ENCODE measurements at places on chromosomes 16 and 17.
A peak's percentile ranks its signal among the peaks of the same experiment; 100 is the strongest.

DNA sequence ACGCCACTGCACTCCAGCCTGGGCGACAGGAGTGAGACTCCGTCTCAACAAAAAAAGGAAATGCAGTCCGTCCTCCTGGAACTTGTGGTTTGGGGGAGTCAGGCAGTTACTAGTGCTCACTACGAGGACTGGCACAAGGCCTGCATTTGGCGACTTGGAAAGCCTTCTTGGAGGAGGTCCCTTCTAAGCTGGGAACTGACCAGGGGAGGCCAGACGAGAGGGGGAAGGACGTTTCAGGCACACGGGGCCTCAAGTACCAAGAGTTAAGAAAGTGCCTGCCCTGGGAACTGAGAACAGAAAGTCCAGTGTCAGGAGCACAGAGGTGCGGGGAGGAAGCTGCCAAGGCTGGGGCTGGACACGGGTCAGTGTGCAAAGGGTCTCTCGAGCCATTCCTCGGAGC is 89.9 kb downstream of the ABR start:
- DNase-seq = no peak
- no peak overlapping the region for H3K4me3 ChIP-seq
- peaks cover 29% of the 10 kb centered on the region for H3K36me3 ChIP-seq
- H3K4me1 ChIP-seq = no peaks in the 10 kb centered on the region
- no peaks in the 10 kb centered on the region for H3K27me3 ChIP-seq

DNA sequence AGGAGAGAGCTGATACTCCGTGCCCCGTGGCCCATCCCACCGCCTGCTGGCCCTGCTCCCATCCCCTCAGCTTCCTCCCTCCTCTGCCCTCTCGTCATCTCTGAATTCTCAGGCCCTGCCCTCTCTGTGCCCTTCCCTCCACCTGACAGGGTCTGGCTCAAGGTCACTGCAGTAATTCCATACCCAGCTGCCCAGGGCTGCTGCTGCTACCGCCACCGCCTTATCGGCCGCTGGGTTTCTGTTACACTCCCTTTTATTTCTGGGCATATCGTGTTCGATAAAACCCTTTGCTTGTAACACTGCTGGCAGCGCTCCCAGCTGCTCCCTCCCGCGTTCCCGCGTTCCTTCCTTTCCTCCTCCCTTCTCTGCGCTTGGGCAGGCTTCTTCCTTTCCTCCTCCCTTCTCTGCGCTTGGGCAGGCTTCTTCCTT is 1.2 kb downstream of the EPN3 start:
- H3K27me3 ChIP-seq = peaks cover 24% of the 10 kb centered on the region
- no peak overlapping the region for H3K4me3 ChIP-seq
- no peak overlapping the region for H3K27ac ChIP-seq
- no peaks in the 10 kb centered on the region for H3K36me3 ChIP-seq
- DNase-seq = no peak
- H3K4me1 ChIP-seq = peaks cover 10% of the 10 kb centered on the region

- no peak for DNase-seq
- no peaks in the 10 kb centered on the region for H3K27me3 ChIP-seq
- H3K4me3 ChIP-seq = no peak overlapping the region
- H3K36me3 ChIP-seq = peaks cover 69% of the 10 kb centered on the region
- no peak overlapping the region for H3K27ac ChIP-seq
- no peaks in the 10 kb centered on the region for H3K4me1 ChIP-seq
These were observed 89.3 kb downstream of the SDR42E1 start for GRCh38 chr16:81921843-81922584.

DNA sequence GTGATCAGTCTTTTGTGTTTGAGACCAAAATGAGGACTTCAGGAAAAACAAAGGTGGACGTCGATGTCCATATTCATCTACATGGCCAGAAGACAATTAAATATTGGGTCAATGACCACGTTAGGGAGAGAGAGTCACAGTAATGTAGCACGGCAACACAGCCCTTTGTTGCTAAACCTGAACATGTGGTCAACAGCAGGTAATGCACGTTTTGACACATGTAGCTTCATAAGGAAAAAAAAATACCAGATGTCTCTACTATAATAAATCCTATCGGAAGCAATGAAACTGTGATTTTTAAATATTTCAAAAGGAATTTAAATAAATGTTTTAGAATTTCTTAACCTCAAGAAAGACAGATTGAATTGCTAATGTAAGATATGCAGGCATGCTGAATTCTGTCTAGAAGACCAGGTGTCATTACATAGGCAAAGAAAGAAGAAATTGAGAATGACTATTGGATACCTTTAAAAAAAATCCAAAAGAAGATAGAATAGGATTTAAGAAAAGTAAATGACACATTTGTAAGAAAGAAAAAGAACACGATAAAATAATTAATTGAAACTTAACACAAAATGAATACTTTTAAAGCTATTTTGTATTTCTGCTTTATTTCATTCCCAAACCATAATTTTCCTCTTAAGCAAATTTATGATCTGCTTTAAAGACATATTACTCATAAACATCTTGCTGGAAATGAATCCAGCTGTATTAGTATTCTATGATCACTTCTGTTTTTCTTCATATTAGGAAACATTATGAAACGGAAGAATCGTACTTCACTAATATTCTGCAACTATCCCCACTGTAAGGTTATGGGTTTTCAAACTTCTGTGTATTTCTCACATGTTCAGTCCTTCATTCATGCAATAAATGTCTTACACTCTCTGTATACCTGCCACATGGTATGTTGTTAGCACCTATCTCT is 30.1 kb downstream of the ABCA8 start:
- H3K4me3 ChIP-seq = no peak overlapping the region
- H3K27me3 ChIP-seq = no peaks in the 10 kb centered on the region
- H3K36me3 ChIP-seq = no peaks in the 10 kb centered on the region
- H3K4me1 ChIP-seq = no peaks in the 10 kb centered on the region

DNA sequence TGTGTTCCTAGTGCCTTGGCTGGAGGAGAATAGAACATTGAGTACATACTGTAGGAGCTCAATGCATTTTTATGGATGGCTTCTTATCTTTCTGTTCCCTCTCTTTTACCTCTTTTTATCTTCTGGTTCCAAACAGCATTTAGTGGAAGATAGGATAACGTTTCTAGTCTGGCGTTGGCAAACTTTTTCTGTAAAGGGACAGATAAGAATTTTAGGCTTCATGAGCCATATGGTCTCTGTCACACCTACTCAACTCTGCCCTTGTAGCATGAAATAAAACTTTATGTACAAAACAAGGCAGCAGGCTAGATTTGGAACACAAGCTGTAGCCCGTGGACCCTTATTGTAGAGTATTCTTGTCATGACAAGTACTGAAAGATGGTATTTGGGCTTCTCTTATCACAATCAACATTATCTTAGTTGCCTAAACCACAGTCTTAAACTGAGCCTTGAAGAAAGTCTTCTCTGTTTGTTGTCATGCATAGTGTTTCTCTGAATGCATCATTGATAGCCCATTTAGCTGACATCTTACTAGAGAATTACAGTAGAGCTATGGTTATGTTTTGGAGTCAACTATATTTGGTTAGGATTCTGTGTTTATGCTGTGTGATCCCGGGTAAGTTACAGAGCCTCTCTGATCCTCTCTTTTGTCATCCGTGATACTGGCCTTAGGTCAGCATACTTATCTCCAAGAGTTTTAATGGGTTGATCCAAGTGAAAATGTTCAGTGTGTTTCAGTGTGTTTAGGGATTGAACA is 80.2 kb downstream of the HS3ST4 start:
- H3K36me3 ChIP-seq = no peaks in the 10 kb centered on the region
- H3K27me3 ChIP-seq = no peaks in the 10 kb centered on the region
- no peak for DNase-seq

DNA sequence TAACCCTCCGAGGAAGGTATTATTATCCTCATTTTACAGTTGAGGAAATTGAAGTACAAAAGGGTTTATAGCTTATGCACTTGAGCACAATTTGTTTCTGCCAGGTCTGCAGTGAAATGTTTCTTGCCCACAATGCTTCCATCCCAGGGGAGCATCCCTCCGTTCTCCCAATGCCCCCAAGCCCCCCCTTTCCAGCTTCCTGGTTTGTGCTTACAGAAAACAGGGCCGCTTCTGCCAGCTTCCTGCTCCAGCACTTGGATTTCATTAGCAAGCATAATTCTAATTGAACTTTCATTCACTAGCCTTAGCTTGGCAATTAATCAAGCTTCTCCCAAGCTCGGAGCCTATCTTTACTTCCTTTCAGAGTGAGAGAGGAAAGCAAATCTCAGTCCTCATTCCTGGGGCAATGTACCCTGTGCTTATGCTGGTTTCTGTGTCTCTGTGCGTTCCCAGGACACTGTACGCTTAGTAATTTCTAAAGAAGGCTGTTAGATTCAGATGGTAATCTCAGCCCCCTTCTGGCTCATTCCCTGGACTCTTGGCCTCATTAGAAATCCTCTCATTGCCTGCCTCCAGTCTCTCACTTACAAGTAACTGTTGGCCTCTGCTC is 141.6 kb downstream of the HS3ST2 start:
- no peak for DNase-seq
- no peaks in the 10 kb centered on the region for H3K36me3 ChIP-seq

GRCh38 chr16:84594725-84595038 is 23.2 kb downstream of the COTL1 start:
- H3K27me3 ChIP-seq = no peaks in the 10 kb centered on the region
- DNase-seq = no peak
- peak overlapping the region; percentile 35 for H3K4me3 ChIP-seq
- peaks cover 4% of the 10 kb centered on the region for H3K36me3 ChIP-seq
- peaks cover 76% of the 10 kb centered on the region for H3K4me1 ChIP-seq

- no peak for DNase-seq
- H3K36me3 ChIP-seq = no peaks in the 10 kb centered on the region
- H3K4me3 ChIP-seq = no peak overlapping the region
- no peaks in the 10 kb centered on the region for H3K27me3 ChIP-seq
These were observed 49.3 kb downstream of the CMIP start for GRCh38 chr16:81493755-81494433.

DNA sequence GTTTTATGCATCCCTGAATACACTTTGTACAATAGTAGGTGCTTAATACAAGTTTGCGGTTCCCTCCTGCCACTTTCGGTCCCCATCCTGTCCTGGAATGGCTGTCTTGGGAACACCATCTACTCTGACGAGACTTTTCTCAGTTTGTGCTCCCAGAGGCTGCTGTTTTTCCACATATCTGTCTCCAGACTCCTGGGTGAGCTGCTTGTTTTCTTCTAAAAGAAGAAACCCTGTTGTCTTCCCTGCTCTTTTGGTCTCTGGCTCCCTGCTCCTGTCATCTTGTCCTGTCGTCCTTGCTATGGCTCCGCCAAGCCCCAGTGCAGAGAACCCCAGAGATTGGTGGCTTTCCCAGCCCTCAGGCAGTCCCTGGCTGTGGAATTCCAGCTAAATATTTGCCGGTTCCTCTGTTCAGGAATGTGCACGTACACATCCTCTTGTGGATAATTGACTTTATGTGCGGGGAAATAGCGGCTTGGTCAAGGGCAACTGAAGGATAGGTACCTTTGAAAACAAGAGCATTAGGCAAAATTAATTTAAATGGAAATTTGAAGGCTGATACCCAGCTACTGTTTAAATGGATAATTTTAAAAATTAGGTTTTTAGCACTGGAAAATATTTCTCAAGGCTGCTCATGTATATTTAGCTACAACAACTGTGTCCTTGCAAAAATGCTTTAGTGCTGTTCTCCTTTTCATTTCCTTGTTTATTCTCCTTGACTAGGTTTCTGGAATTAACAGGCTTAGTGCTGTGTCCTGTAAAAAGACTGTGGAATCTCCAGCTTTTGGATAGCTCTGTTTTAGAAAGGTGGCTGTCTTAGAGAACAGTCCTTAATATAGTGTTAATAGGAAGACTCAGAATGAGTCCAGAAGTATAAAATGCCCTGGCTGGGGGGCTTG is 50.2 kb upstream of the SLC12A3 start:
- no peaks in the 10 kb centered on the region for H3K27me3 ChIP-seq
- no peak overlapping the region for H3K4me3 ChIP-seq
- H3K27ac ChIP-seq = no peak overlapping the region
- no peaks in the 10 kb centered on the region for H3K4me1 ChIP-seq

- H3K4me3 ChIP-seq = no peak overlapping the region
- H3K27ac ChIP-seq = no peak overlapping the region
- DNase-seq = peak; percentile 60
- H3K36me3 ChIP-seq = no peaks in the 10 kb centered on the region
- no peaks in the 10 kb centered on the region for H3K27me3 ChIP-seq
These were observed 14.7 kb upstream of the TMEM220 start for GRCh38 chr17:10744501-10745000.

DNA sequence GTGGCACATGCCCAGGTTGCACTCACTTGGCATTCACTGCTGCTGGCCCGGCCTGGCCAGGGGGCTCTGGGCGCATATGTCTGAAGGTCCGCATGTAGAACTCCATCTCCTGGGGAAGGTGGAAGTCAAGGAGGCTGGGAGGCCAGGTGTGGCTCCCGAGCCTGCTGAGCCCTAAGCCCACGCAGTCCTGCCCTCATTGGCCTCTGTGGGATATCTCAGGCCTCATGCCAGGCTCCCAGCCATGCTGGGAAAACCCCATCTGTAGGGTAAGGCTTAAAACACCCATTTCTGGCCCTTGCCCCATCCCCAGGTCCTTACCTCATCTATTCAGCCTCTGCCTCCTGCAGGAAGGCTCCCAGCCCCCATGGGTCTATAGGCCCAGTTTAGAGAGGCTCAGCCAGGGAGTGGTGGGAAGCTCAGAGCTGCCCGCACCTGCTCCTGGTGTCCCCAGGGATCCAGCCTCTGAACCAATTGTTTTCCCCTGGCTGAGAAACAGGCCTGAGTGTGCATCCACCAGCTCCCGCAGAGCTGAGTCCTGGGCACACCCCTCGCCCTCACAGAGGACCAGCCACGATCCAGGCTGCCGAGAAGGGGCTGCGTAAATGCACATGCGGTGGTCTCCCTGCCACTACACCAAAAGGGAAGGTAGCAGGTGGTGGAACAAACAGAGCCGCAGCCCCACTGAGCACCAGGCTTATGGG is 2.3 kb upstream of the TPPP3 start:
- no peaks in the 10 kb centered on the region for H3K36me3 ChIP-seq
- no peak for DNase-seq

DNA sequence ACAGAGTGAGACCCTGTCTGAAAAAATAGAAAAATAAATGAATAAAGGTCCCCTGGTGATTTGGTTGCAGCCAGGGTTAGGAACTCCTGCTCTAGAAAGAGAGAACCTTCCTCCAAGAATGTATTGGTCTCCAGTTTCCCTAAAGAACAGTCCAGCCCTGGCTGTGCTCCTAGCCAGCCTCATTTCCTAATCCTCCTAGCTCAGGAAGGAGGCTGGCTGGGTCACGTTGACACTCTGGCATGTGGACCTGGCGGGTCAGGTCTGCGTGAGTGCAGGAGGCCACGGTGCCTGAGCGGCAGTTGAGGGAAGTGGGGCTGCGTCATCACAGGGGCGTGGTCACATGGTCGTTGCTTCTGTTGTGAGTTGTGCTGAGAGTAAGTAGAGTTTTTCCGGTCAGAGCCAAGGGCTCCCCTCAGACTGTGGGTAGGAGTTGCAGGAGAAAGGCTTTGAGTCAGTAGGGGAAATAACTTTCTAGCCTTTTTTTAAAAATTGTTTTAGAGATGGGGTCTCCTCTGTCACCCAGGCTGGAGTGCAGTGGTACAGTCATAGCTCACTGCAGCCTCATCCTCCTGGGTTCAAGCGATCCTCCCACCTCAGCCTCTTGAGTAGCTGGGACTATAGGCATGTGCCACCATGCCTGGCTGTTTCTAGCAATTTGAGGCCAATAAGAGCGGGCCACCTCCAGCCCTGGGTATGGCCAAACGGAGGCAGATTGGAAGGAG is 194.0 kb upstream of the CIBAR2 start:
- peak; percentile 89 for DNase-seq
- H3K36me3 ChIP-seq = no peaks in the 10 kb centered on the region
- peaks cover 68% of the 10 kb centered on the region for H3K4me1 ChIP-seq

Measured in natural killer cell (primary cell).